Globus pallidus (tissue), 1 donor: ENCODE measurements at places on chromosomes 3 and 15.

DNA sequence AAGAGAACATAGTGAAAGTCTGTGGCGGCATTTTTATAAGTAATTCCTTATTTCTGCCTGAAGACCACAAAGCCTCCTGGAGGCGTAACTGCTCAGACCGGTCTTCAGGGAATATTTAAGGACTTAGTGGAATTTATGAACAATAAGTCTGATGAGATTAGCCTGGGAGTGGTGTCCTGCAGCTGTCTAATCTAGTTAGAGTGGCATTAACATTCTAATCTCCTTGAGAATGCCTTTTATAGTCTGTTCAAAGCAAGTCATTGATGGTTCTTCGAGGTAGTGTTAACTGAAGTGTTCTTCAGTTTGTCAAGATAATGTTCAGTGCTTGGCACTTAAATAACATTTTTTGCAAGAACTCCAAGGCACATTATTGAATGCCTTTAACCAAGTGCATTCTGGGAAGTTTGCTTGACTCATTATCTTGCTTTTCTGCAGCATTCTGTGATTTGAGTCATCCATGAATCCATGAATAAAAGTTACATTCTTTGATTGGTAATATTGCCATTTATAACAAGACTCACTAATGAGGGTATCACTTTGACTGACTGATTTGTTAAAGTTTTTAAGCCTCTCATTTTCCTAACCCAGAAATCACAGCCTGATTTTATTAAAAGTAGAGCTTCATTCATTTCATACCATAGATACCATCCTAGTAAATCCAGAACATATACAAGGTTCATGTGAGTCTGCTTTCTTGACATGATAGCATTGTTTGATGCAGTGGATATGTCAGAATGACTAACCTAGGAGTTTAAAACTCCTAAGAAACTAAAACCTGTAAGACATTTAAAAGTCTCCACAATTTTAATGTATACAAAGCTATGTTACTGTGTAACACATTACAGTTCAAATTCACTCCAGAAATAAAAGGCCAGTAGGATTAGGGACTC, 12.5 kb downstream of the RBM5 start:
- no peak for DNase-seq

DNA sequence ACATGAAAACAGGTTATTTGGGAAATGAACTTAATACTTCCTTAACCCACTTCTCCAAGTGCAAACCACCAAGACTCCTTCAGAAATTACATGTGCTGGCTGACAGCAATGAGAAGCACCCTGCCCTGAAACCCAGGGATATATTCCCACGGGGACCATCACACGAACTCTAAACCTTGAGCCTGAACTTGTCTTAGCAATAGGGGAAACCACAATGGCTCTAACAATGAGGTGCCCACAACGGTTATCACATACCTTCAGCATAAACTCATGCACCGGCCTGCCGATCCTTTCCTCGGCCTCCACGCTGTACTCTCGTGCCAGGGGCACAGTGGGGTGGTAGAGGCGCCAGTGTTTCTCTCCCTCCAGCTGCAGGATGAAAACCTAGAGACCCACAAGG, 13.4 kb downstream of the RIOX2 start:
- no peak for DNase-seq

GRCh38 chr3:173641696-173642095, 244.2 kb downstream of the NLGN1 start:
- DNase-seq = no peak

- DNase-seq = no peak
Observed at GRCh38 chr15:87973501-87974215, 282.9 kb downstream of the NTRK3 start.

DNA sequence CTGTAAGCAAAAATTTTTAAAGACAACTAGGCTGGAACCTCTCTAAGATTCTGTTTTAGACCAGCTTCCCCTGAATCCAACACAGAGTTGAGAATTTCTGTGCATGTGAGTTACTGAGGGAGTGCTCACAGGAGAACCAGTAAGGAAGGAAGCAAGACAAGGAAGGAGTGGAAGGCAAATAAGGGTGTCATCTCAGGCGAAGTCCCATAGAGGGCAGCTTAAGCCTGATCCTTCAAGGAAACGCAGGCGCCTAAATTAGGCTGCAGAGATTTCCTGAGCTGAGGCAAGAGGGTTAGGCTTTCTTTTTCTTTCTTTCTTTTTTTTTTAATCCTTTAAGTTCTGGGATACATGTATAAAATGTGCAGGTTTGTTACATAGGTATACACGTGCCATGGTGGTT, 36.2 kb upstream of the COL6A6 start:
- no peak for DNase-seq

DNA sequence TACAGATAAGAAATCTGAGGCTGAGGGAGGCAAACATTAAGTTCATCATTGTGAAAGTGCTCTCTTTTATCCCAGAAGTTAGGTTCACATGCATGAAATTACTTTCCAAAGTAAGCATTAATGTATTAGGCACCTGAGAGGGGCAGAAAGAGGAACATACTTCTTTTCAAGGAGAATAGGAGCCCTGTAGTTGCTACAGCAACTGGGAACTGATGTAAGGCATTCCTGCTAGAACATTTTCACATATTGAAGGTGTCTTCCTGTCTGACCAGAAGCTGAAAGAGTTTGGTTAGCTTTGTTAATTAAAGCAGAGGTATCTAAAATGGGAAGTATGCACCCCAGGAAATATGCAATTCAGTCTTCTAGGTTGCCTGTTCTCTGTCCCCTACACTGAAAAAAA, 65.5 kb upstream of the ZBTB20 start:
- no peak for DNase-seq

DNA sequence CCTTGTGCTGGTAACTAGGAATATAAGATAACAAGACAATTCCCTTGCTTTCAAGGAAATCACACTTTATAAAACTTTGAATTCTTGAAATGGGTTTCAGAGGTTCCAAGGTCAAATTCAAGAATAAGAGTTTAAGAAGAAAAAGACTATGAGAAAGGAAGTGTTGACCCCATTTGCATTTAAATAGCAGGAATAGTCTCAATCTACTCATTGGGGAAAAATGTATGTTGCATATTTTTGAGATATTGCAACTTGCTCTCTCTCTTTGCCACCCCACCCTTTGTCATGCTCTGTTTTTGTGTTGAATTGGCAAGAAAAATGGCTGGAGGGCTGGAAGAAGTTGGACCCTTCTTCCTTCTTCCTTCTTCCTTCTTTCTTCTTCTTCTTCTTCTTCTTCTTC, 699.2 kb downstream of the TUSC7 start:
- no peak for DNase-seq

DNA sequence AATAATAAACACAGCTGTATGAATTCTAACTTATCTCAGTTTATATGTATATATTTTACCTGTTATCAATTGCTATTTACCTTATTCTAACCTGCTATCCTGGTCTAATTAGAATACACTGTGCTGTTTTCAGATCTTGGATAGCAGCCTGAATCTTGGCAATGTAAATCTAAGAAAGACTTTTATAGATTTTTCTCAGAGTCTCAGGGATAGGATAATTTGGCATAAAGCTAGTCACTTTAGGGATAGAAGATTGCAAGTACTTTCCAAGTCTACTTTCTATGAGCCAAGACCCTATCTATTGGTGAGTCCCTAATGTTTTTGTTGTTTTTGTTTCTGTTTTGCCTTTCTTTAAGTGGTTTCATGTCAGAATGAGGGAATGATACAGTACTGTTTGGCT, 695.7 kb downstream of the NAALADL2 start:
- no peak for DNase-seq

DNA sequence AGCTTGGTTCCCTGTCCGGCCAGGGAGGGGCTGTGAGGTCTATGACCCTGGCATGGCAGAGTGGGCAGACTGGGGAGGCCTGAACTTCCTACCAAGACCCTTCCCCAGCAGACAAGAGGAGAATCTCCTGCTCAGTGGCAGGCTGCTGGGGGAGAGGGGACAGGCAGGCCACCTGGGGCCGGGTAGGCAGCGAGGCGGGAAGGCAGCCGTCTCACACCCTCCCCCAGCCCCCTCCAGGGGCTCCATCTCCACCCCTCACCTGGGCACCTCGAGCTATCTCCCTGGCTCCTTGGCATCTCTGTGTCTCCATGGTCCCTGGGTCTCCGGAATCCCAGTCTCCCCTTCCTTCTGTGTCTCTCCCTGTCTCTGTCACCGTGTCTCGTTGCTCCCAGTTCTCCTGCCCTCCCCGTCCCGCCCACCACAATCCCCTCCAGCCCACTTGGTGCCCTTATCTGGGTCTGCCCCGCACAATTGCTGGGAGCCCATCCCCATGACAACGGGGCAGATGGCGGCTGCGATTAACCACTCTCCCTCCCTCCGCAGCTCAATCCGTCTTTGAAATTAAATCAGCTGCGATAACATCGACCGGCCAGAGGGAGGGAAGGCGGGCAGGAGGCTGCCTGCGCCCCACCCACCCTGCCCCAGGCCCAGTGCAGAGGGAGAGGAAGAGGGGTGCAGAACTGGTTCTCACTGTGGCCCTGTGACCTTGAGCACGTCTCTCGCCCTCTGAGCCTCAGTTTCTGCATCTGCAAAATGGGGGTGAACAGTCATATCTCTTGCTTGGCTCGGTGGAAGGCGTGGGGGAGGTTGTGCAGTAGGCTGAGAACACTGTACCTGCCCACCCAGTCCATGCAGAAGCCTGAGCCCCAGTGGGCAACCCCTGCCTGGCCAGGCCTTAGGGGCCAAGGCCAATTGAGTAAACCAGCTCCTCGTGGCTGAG, 9.6 kb downstream of the DNAJB8 start:
- DNase-seq = no peak

DNA sequence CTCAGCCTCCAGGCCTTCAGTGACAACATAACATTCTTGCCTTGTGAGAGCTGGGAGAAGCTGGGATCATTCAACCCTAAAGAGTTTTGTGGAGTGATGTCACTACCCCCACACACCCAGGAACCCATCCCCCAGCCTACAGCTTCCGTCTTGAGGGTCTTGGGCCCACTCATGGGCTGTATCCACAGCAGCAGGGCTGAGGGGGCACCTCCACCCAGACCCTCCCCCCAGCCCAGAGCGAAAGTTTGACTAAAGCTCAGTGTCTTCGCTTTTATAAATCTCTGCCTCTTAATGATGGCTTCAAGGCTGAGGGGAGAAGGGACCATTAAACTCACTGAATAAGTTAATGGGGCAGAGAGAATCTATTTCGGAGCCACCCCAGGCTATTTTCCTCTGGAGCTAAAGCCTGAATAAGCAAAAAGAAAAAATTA, 23.8 kb downstream of the NTRK3 start:
- no peak for DNase-seq

- DNase-seq = no peak
Observed at GRCh38 chr15:39083213-39083612, 497.7 kb upstream of the THBS1 start.

GRCh38 chr15:49673861-49674260, 53.0 kb downstream of the DTWD1 start:
- no peak for DNase-seq

- DNase-seq = no peak
Observed at GRCh38 chr3:38163841-38164642, 1.3 kb upstream of the OXSR1 start.

DNA sequence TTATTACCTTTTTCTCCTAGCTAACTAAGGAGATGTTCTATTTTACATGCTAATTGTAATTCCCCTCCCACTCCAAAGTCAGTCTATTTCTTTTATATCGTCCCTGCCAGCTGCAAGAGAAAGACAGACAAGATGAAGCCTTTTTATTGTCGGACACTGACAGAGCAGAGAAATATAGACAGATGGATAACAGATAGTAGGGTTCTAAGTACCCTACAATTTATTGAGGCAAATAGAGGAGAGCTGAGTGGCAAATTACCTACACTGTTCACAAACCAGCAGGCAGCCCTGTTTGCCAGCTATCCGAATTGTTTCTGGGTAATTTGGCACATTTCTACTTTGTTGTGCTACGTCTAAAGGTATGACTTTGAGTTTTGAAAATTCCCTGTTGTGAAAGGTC, 392.3 kb upstream of the ZNF717 start:
- DNase-seq = no peak

GRCh38 chr3:143951351-143951971, 20.2 kb upstream of the DIPK2A start:
- DNase-seq = peak; percentile 44

DNA sequence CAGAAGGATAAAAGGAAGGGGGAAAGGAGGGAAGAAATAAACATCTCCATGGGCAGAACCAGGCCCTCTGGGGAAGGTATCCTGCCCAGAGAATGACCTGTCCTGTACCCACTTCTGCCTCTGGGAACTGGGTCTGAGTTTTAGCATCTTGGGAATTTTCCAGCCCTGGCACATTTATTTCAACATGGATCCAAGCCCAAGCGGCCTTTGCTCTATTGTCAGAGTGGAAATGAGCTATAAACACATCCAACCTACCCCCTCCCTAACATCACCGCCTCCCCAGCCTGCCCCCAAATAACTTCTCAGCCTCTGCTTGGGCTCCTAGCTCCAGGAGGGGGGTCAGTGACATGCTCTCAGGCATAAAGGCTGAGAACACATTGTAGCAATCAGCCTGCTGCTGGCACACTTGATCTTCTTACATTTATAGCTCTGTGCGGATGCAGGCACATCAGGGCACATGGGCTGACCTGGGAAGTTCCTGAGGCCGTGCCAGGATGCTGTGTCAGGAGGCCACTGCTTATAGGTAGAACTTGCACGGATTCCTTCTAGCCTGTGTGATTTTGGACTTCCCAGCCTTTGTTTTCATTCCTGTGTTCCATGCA, 4.6 kb upstream of the OXTR start:
- peak; percentile 21 for DNase-seq

GRCh38 chr3:185728630-185729336, 96.1 kb downstream of the IGF2BP2 start:
- DNase-seq = no peak

GRCh38 chr3:175199961-175200360, 340.8 kb downstream of the NAALADL2 start:
- no peak for DNase-seq

DNA sequence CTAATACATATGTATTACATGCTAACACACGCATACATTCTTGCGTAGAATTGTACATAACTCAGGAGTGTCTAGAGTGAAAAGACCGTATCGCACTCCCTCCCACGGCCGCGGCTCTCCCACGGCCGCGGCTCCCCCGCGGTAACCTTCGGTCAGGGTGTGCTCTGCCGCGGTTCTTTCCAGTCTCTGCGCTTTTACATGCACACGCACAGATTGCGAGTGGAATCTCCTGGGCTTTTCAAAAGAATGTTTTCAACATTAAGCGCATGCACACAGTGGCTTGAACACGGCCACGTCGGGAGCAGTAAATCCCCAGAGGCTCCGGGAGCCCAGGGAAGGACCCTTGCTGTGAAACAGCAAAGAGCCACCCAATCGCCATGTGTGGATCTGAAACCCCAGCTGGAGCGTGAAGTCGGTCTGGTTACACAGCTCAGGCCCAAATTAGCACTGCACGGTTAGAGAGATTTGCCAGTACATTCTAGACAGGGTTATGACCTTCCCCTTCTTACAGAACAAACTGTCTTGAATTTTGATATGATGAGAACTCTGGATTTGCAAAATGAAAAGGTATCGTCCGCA, 805 bp upstream of the RGMA start:
- DNase-seq = no peak

DNA sequence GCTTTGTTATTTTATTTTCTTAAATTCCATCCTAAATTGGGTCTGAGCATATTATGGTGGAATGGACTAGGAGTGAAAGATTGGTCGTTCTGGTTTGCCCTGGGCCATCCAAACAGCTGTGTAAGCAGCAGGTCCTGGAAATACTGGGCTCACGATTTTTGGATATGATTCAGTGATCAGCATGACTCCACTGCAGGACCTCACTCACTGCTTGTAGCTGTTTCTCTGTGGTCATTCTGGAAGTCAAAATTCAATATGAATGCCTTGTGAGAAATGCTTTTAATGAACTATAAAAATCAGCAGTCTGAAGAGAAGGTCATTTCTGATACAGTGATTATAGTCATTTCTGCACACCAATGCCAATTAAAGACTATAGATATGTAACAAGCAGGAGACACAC, 185.0 kb downstream of the RBMS3 start:
- no peak for DNase-seq
